SIG-M5 (cell line): ENCODE measurements at places on chromosomes 5 and 9.

GRCh38 chr9:128917151-128917849, 3.5 kb upstream of the PHYHD1 start:
- DNase-seq = no peak

DNA sequence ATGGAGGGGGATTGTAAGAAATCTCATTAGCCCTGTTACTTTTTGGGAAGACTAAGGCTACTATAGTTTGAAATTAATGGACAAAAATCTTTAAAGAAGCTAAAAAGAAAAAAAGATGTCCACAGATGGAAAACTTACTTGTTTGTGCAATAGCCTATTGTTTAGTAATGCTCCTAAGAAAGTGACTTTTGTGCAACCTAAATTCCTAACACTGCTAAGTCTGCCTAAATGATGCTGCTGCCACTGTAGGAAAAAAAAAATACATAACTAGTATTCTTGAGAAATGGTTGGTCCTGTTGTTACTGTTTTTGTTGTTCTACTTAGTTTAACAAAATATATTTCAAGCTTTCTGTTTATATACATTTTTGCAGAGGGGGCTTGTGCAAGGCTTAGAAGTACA, 108.2 kb upstream of the NR3C1 start:
- no peak for DNase-seq

DNA sequence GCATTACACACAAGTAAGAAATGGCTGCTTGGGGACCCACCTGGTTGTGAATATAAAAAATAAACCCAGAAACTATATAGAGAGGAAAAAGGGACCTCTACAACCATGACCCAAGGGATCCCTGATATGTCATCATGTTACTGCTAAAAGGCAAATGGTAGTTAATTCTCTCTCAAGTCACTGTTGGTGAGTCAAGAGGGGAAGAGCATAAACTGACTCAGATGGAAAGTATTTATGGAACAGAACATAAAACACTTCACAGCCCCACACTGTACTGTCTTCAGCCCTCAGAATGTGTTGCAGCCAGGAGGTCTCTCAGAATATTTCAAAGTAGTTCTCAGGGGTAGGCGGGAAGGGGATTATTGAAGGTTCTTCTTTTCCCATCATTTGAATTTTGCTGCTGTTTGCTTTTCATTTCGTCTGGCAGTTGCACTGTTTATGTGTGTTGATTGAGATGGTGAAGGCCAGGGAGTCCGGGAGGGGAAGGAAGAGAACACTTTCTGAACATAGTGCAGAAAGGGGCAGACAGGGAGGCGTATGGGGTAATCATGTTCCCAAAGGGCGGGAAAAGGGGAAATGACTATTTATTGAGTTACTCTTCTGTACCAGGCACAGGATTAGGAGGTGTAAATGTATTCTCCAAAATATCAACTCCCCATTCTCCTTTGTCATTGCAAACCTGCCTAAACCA, 85.5 kb downstream of the TEK start:
- no peak for DNase-seq

- DNase-seq = no peak
Observed at GRCh38 chr9:99592834-99593574, 228.7 kb upstream of the NR4A3 start.

DNA sequence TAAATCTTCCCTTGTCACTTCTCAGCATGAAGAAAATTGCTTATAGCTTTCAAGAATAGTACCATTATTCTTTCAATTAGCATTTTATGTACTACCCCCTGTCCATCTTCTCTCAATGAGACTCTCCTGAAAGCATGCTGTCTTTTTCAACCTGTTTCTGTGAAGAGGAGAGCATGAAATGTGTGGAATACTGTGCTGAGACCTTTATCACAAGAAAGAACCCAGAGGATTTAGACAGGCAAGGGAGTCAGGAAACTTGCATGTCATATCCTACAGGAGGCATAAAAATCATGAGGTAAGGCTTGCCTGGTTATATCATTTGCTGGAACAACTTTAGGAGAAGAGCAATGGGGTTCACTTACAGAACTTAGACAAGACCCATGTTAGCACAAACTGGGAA, 56.7 kb upstream of the LPAR1 start:
- DNase-seq = no peak

DNA sequence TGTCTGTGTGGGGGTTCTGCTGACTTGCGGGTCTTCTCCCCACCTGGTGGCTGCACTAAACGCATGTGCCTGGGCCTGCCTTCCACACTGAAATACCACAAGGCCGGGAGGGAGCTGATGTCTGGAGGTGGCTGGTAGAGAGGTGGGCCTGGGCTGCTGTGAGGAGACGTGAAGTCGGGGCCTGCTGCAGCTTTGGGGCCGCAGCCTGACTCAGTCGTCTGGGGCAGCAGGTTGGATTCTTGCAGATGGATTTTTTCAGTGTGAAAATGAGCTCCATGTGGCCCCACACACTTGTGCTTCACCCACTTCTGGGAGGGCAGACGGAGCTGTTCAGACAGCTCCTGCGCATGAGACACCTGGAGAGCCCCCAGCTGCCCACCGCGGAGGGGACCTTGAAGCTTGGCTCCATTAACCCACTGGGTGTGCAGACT, 29.3 kb downstream of the COL5A1 start:
- DNase-seq = no peak

- no peak for DNase-seq
Observed at GRCh38 chr5:173772384-173773059, 115.6 kb upstream of the CPEB4 start.

DNA sequence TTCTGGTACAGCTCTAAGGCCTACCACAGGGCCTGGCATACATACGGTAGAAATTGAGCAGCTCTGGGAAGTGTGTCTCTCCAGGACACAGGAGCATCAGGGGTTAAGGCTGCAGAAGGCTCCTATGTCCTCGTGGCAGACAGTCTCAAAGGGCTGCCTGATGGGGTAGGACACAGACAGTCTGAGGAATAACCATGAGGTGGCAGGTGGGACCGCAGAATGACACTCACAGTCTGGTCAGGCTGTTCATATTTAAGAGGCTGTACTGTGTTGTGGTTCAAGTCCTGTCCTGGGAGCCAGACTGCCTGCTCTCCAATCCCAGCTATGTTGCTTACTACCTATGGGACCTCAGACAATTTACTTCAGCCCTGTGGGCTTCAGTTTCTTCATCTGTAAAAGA, 217.1 kb downstream of the TRIM32 start:
- DNase-seq = no peak

GRCh38 chr5:68134033-68134668, 81.4 kb upstream of the PIK3R1 start:
- DNase-seq = no peak

DNA sequence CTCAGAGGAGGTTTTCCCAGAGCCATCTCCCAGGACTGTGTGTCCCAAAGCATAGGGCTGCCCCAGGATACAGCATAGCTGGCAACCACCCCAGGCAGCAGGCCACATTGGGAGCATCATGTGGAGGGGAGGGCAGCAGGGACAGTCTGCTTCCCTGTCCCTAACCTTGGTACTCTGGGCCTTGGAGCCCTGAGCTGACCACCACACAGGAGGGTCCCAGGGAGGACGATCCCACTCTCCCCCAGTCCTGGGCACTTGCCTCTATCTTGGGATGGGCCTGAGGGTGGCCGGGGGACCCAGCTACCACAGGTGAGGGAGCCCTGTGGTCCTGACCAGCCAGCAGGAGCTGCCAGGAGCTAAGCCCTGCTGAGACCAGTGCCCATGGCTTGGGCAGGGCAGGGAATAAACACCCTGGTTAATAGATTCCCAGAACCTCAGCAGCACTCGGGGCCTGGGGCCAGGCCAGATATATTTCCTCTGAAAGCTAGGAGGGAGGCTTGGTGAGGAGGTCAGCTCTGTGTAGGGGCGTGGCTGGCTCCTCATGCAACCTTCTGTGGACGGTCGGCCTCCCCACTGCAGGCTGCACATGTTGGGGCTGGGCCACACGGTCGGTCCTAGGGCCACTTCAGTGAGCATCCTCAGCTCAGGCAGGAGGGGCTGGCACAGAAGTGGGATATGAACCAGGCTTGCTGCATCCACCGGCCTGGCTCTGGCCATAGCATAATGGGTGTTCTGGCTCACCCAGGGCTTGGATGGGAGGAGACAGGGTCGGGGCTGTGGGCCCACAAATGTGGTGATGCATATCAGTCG, 4.2 kb downstream of the NINJ1 start:
- DNase-seq = no peak

GRCh38 chr9:82369251-82369945, 380.8 kb downstream of the SPATA31D1 start:
- no peak for DNase-seq

- no peak for DNase-seq
Observed at GRCh38 chr9:27205198-27205597, 91.8 kb downstream of the EQTN start.

- no peak for DNase-seq
Observed at GRCh38 chr9:120221844-120222243, 358.1 kb downstream of the CDK5RAP2 start.

- DNase-seq = no peak
Observed at GRCh38 chr9:78130853-78131252, 99.2 kb upstream of the GNAQ start.

- DNase-seq = no peak
Observed at GRCh38 chr5:69502367-69502766, 9.8 kb downstream of the OCLN start.

GRCh38 chr5:76345582-76345981, 57.5 kb upstream of the IQGAP2 start:
- DNase-seq = no peak

- DNase-seq = no peak
Observed at GRCh38 chr9:111036429-111036789, 1.9 kb downstream of the LPAR1 start.

- DNase-seq = no peak
Observed at GRCh38 chr5:43099640-43100039, 21.1 kb upstream of the ZNF131 start.

DNA sequence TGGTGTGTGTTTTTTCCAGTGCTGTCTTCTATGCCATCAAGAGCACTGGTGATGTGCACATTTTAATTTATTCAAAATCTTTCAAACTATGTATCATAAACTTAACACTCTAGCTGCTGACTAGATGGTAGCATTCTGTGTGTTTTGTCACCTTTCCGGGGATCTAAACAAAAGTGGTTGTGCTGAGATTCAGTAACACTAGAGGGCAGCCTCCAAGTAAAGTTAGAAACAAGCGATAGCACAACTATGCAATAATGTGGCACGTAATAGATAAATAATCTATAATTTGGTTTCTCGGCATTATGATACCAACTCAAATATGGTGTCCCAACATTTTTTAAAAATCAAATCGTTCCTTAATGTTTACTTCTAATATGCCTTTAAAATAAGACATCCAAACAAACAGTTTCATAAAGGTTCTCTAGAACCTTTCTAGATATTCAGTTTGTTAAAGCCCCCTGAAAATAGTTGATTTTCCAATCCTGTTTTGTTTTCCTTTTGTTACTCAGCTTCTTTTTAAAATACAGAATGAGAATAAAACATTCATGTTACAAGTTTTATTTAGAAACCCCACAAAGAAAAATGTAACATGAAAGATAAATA, 16.9 kb downstream of the SEMA6A start:
- DNase-seq = no peak

- DNase-seq = no peak
Observed at GRCh38 chr5:151696470-151697061, 9.9 kb upstream of the SPARC start.

GRCh38 chr9:98109052-98109451, 10.0 kb downstream of the TRIM14 start:
- DNase-seq = no peak

- no peak for DNase-seq
Observed at GRCh38 chr5:113891491-113891890, 378.0 kb downstream of the YTHDC2 start.

DNA sequence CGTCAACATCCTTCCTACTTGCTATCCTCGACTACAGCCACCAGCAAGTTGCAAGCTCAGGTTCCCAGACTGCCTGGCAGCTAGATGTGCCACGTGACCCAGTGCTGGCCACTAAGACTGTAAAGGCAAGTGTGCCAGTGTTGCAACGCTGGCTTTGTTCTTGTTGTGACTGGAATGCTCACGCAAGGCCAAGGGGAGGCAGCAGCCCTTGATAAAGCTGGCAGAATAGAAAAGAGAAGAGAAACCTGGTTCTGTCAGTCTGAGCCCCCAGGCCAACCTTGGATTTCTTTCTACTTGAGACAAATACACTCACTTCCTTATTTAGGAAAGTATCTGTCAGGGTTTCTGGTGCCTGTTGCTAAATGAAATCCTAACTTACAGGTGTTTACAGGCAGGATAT, 113.0 kb downstream of the KLHL3 start:
- peak; percentile 92 for DNase-seq

- DNase-seq = no peak
Observed at GRCh38 chr9:101711330-101711941, 27.0 kb downstream of the GRIN3A start.
